ENCODE measurements at places on chromosomes 2 and 18.

- DNase-seq: no peak
Measured at GRCh38 chr18:23265682-23266399, 130.6 kb downstream of the CABLES1 start.

- DNase-seq: no peak
Measured at GRCh38 chr18:54734059-54734458, 94.2 kb upstream of the RAB27B start.

DNA sequence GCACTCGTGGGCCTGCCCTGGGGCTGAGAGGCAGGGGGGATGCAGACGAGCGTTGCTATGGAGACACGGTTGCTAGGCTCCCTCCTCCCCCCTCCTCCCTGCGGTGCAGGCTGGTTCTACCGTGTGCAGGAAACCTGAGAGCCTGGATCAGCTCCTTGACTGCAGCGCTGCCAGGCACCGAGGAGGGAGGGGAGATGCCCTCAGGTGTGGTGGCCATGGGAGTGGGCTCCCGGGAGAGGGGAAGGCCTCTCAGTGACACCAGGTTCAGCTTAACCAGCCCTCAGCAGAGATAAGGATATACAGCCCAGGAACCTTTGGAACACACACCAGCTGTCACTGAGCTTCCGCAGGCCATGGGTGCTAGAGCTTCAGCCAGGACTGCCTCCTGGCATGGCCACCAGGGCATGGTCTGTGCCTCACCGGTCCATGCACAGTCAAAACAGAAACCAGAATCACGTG lies 124.4 kb upstream of the PXDN start:
- DNase-seq: no peak

DNA sequence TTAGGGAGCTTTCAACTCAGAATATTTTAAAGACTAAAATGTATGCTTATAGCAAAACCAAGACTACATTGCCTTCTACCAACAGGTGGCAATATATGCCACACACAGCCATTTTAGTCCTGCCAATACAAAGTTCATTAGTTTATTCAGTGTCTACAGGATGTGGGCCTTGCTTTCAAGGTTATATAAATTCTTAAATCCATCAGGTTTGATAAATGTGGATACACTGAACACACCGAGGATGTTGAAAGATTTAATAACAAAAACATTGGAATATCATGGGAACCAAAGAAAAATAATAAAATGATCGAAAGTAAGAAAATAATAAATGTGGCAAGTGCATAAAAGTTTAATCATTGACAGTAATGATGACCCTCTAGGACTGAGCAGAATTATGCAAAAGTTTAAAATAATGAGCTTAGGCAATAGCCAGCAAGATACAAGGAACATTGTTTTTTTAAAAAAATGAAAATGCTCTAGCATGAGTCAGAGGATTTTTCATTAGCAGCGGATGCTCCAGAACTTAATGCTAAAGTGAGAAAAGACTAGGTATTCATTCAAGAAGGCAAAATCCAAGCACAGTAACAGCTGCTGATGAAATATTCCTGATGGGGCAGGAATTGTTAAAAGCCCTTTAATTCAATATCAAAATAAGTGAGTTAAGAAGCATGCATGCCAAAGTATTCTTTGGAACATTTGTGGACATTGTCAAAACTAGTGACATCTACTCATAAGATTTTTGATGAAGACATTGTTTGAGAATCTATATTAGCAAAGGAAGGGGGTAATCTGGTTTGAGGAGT lies 14.2 kb downstream of the SCN9A start:
- DNase-seq: peak; percentile 26

GRCh38 chr18:3689091-3689490 lies 239.1 kb downstream of the TGIF1 start:
- DNase-seq: no peak

DNA sequence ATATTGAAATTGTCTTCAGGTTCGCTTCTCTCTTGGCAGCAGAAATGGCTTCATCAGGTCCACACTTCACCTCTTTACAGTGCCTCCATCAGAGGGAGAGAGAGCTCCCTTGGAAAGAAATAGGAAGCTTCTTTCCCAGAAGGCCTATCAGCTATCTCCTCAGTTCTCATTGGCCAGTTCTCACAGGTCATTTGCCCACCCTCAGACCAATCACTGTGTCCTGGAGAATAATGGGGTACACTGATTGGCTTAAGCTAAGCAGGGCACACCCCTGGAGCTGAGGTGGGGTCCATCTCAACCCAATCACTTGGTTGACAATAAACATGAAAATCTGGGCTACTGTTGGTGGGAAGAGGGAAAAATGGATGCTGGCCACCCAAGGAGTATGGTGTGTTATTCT lies 5.2 kb downstream of the GNLY start:
- DNase-seq: no peak

DNA sequence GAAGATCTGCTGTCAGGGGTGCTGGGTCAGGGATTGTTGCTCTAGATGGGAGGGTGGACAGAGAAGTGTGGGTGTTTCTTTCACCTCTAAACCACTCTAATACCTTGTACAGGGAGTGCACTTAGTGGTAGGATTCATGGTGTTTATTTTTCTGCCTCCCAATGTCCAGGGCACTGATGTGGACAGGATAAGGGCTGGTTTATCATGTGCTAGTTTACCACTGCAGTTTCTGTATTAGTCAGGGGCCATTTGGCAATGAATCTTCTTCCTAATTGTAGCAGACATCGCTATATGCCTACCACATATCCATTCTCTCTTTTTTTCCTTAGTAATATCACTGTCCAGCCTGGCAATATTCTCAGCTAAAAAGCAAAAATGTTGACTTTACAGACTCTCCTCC lies 50.3 kb upstream of the LRRTM1 start:
- DNase-seq: no peak

DNA sequence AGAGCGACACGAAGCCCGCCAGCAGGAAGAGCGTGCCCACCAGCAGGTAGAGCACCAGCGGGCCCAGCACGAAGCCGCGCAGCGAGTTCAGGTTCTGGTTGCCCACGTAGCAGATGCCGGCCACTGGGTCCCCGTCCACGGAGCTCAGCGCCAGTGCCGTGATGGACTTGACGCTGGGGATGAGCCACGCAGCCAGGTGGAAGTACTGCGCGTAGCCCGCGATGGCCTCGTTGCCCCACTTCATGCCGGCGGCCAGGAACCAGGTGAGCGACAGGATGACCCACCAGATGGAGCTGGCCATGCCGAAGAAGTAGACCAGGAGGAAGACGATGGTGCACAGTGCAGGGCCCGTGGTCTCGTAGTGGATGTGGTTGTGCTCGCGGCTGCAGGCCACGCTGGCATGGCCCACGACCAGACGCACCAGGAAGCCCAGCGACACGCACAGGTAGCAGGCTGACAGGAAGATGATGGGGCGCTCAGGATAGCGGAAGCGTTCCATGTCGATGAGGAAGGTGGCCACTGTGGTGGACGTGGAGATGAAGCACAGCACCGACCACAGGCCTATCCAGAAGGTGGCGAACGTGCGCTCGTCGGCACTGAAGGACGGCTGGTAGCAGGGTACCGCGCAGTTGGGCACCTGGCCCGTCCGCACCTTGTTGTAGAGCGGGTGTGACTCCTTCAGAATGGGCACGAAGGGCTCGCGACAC lies 2.1 kb downstream of the FZD5 start:
- DNase-seq: peak; percentile 13

- no peak for DNase-seq
Measured at GRCh38 chr2:126659562-126660467, 3.9 kb downstream of the GYPC start.

GRCh38 chr2:131673400-131674173 lies 145.9 kb downstream of the CCDC74A start:
- peak; percentile 64 for DNase-seq

- no peak for DNase-seq
Measured at GRCh38 chr2:39922679-39923405, 143.8 kb upstream of the THUMPD2 start.

DNA sequence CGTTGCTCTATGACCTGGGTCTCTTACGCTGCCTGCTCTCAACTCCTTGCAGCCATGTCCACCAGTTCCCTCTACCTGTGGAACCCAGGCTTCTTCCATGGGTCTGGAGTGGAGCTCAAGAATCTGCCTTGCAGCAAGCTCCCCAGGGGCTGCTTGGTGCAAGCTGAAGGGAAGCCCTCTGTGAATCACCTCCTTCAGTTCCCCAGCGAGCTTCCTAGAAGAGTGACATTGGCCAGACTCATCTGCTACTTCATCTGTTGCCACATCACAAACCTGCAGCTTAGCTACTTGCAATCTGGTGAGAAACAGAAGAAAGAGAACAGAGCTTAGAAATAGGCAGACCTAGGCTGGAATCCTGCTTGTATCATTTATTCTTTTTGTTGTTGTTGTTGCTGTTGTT lies 9.8 kb upstream of the EFR3B start:
- no peak for DNase-seq

- DNase-seq: no peak
Measured at GRCh38 chr2:217417536-217417935, 557.7 kb upstream of the TNP1 start.

DNA sequence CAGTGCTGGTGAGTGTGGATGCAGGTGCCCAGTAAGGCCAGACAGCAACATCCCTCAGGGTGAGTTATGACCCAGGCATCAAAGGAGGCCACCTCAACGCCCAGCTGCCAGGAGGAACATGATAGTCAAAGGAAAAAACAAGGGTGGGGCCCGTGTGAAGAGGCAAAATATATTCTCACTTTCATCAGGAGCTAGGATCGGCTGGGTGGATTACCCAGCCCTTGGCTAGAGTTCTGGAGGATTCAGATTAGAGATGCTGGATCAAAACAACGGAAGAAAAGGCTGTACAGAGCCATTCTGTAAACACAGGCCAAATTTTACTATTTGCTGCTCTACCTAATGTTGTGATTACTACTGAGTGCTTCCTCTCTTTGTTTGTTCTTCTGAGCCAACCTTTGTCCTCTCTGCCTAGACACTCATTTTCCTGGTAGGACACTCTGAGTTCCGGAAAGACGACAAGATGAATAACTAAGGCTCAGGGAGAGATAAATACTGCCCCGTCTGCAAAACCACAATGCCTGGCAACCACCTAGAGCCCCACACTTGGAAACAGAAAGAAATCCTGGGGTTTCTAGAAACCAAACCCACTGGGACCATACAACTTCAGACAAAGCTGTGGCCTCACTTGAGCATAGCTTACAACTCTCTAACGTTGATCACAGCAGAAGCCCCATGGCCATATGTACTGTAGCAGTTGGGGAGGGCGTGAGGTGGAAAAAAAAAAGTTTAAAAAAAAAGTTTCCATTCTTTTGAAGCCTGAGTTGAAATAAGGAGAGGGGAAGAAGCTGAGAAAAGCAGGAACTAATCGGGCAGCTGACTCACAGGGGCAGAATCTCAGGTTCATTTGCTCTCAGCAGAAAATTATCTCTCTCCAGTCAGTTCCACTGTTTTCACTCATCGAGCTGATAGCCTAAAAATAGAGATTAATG lies 17.8 kb upstream of the PMAIP1 start:
- DNase-seq: no peak

GRCh38 chr2:122166820-122167219 lies 411.4 kb downstream of the TSN start:
- DNase-seq: peak; percentile 39

DNA sequence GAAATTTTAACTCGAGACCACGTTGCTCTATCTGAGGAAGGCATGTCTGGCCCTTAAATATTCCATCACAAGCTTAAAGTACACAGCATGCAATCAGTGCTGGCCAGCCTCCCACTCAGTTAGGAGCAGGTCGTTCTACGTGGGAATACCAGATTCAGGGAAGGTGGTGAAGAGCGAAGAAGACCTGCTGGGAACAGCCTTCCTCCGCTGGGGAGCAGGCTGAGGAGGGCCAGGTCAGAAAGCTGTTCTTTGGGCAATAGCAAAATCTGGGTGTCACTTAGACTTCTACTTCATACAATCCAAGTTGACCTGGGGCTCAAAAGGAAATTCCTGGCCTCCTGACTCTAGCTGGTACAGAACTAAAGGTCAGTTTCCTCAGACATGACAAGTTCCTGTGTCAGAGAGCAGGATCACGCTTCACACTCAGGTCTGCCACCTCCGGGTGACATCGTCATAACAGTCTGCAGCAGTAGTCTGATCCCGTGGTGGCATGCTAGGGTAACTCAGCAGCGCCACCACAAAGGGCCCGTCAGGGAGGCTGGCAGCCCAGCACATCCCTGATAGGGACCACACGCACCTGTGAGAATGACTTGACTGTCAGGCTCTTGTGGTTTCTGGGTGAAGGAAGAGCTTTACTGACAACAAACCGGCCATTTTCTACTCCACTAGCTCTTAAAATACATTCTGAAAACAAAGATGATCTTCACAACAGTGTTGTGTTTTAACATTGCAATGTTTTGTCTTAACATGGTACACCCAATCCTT lies 35.2 kb upstream of the NAPG start:
- no peak for DNase-seq

DNA sequence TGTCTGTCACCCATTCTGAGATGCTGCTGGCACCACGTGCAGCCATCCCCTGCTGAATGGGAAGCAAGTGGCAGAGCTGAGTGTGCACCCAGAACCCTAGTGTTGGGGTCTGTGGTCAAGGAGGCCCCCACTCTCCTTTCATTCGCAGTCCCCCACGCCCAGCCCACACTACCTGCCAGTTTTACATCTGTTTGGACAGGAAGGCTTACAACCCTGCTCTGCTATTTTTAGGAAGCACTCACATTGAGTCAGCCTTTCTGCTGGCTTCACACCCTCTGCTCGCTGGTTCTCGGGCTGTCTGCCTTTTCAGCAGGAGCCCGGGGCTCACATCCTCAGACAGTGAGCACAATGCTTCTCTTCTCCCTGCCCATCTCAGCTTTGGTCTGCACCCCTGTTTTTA lies 10.7 kb upstream of the ADCY3 start:
- DNase-seq: peak; percentile 11

DNA sequence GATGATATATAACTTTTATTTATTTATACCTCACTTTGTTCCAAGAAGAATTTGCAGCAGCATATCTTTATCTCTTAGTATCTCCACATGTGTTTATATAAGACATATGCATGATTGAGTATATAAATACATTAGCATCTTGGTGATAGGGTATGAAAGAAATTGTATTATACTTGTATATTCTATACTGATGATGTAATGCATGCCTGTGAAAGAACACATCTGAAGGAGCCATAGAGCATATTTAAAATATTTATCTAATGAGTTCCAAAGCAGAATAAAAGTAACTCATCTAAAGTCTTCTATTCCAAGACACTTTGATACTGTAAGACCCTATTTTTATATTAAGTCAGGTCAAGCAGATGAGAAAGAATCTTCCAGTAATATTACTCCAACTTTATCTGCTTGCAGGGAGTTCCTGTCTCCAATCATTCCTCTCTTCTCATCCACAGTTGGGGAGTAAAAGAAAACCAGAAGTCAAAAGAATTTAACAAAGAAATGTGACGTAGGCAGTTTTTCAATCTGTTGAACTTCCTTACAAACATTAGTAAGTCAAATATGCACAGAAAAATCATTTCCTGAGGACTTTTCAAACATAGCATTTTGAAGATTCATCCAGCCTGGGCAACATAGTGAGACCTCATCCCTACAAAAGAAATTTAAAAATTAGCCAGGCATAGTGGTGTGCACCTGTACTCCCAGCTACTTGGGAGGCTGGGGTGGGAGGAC lies 76.7 kb downstream of the DTNB start:
- DNase-seq: no peak

DNA sequence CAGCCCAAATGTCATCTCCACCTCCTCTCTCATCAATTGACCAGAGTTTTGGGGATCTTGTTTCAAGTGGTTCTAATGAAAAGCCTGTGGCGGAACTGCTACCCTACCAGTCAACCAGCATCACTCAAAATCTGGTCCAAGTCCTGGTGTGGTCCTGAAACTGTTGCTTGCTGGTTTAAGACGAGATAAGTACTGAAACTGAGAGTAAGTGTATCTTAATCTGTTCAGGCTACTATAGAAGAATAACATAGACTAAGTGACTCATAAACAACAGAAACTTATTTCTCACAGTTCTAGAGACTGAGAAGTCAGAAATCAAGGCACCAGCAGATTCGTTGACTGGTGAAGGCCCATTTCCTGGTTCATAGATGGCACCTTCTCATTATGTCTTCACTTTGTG lies 879 bp upstream of the GALNT5 start:
- DNase-seq: no peak
